Esophagus (tissue), 2 donors: ENCODE measurements at places on chromosomes 1 and 21. TPM values are rescaled to one million over a fixed set of nuclear protein-coding genes. Genes with fewer than 3 reads are reported as not detected.

The KCNK2 gene
- polyA plus RNA-seq, result 0.07 TPM

The KDF1 gene
- polyA plus RNA-seq, result 17.5 TPM

The OR10Z1 gene
- not detected for polyA plus RNA-seq

The SEC16B gene
- 1.0 TPM for polyA plus RNA-seq

The ZNF683 gene
- 0.28 TPM for polyA plus RNA-seq

The CFHR5 gene
- not detected for polyA plus RNA-seq

The GNAT2 gene
- polyA plus RNA-seq, result not detected

The HAO2 gene
- polyA plus RNA-seq, result not detected

The ATPAF1 gene
- polyA plus RNA-seq, result 34.9 TPM

The GRIK3 gene
- 0.13 TPM for polyA plus RNA-seq

The EPHB2 gene
- polyA plus RNA-seq, result 0.16 TPM

The RBM11 gene
- polyA plus RNA-seq, result 0.92 TPM

The CLCA1 gene
- 0.10 TPM for polyA plus RNA-seq

The FALEC gene
- 4.6 TPM for polyA plus RNA-seq

The APP gene
- 28.6 TPM for polyA plus RNA-seq

The GNG4 gene
- 8.1 TPM for polyA plus RNA-seq

The NBL1 gene
- polyA plus RNA-seq, result 91.7 TPM

The PPFIA4 gene
- 0.84 TPM for polyA plus RNA-seq

The TSACC gene
- polyA plus RNA-seq, result 0.40 TPM

The CELA3B gene
- polyA plus RNA-seq, result 0.18 TPM

The TNFSF18 gene
- polyA plus RNA-seq, result 0.06 TPM

The VAMP3 gene
- 42.2 TPM for polyA plus RNA-seq

The TENT5C gene
- polyA plus RNA-seq, result 0.20 TPM

The NCAM2 gene
- polyA plus RNA-seq, result 0.04 TPM

The AJAP1 gene
- polyA plus RNA-seq, result 0.12 TPM

The PLA2G2D gene
- polyA plus RNA-seq, result 0.02 TPM

The EPHA10 gene
- polyA plus RNA-seq, result 0.38 TPM

The OPRD1 gene
- not detected for polyA plus RNA-seq

The NR1I3 gene
- polyA plus RNA-seq, result 0.07 TPM

The GBP5 gene
- 1.4 TPM for polyA plus RNA-seq

The TACSTD2 gene
- polyA plus RNA-seq, result 1,164 TPM

The A3GALT2 gene
- 0.04 TPM for polyA plus RNA-seq

The SLC25A34 gene
- 0.46 TPM for polyA plus RNA-seq

The TSSK3 gene
- polyA plus RNA-seq, result 0.15 TPM

The MMP23B gene
- 0.91 TPM for polyA plus RNA-seq

The SELL gene
- polyA plus RNA-seq, result 0.19 TPM

The BATF3 gene
- 1.7 TPM for polyA plus RNA-seq

The BTBD19 gene
- 8.0 TPM for polyA plus RNA-seq

The SLC44A5 gene
- 0.75 TPM for polyA plus RNA-seq

The FCAMR gene
- 0.06 TPM for polyA plus RNA-seq

The FABP3 gene
- 2.6 TPM for polyA plus RNA-seq

The ANGPTL1 gene
- 3.3 TPM for polyA plus RNA-seq

The DCLRE1B gene
- polyA plus RNA-seq, result 1.5 TPM

The OR2L3 gene
- not detected for polyA plus RNA-seq

The FBLIM1 gene
- polyA plus RNA-seq, result 20.5 TPM

The ATF6 gene
- 2.5 TPM for polyA plus RNA-seq

The S1PR1 gene
- polyA plus RNA-seq, result 2.4 TPM

The C1orf167 gene
- 0.98 TPM for polyA plus RNA-seq

The SCAMP3 gene
- 47.3 TPM for polyA plus RNA-seq

The AGT gene
- 0.49 TPM for polyA plus RNA-seq

The CHD5 gene
- polyA plus RNA-seq, result 0.26 TPM

The SYT11 gene
- polyA plus RNA-seq, result 0.20 TPM
